Forelimb muscle (tissue), 1 donor: ENCODE measurements at places on chromosomes 2 and 18.

DNA sequence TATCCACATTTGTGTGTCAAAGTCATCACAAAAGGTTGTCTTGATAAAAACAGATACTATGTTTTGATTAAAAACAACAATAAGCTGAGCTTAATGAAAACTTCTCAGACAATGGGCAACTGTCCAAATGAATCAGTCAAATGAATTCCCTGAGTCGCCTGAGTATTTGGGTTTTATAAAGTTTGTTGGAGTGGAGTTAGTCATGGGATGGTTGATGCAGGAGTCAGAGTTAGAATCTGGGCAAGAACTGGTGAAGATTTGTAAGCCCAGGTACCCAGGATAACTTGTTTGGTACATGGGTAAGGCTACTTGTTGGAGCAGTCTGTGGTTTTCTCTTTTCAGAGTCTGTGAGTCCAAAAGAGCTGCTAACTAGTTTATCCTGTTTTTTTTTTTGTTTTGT lies 34.4 kb upstream of the RAPGEF4 start:
- no peak for DNase-seq

GRCh38 chr2:23926290-23926749 lies 603 bp downstream of the ATAD2B start:
- DNase-seq, result no peak

GRCh38 chr18:63315876-63316275 lies 3.7 kb downstream of the BCL2 start:
- no peak for DNase-seq

GRCh38 chr2:113966171-113966570 lies 76.3 kb downstream of the ACTR3 start:
- no peak for DNase-seq

DNA sequence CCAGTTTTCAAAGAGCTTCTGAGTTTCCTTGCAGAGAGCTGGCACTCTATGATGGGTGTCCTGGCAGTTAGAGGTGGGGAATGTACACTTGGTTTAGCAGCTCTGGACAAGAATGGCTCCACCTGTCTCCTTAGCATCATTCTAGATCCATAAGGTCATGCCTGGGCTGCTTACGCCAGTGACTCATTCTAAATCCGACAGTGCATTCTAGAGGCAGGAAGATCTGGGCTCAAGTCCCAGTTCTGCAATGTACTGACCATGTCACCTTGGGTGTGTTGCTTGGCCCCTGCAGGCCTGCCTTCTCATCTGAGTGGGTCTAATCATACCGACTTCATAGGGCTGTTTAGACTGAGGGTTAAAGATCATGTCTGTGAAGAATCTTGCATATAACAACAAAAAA lies 46.5 kb downstream of the PTGR3 start:
- no peak for DNase-seq

DNA sequence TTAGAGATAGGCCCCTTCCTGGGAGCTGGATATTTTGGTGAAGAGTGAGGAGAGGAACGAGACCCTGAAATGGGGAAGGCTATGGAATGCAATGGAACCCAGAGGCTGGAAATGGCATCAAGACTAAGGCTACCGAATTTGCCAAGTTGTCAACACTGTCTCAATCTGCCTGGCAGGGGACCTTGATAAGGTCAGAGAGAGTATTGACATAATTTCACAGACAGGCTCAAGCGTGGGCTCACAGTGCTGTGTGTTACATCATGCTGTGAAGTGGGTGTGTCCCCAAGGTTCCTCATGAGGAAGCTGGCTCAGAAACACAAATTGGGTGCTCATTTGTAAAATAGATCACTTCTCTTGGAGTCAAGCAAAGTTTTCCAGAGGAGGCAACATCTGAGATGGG lies 51.8 kb upstream of the CYRIA start:
- no peak for DNase-seq
